ENCODE measurements at places on chromosomes 2 and 18.

DNA sequence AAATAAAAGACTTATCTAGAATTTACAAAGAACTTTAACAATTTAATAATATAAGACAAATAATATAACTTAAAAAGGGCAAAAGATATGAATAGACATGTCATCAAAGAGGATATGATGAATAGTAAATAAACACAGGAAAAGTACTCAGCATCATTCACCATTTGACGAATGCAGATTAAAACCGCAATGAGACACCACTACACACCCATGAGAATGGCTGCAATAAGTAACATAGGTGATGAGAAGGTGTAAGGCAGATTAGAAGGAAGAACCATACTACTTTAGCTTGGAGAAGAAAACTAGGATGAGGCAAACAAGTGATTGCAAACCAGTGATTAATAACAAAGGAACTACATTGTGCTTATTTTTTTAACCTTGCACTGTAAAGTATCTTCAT lies 152.0 kb downstream of the CYRIA start:
- no peak for DNase-seq

- DNase-seq, result no peak
These were observed 176.1 kb upstream of the ZFP36L2 start for GRCh38 chr2:43402452-43402937.

DNA sequence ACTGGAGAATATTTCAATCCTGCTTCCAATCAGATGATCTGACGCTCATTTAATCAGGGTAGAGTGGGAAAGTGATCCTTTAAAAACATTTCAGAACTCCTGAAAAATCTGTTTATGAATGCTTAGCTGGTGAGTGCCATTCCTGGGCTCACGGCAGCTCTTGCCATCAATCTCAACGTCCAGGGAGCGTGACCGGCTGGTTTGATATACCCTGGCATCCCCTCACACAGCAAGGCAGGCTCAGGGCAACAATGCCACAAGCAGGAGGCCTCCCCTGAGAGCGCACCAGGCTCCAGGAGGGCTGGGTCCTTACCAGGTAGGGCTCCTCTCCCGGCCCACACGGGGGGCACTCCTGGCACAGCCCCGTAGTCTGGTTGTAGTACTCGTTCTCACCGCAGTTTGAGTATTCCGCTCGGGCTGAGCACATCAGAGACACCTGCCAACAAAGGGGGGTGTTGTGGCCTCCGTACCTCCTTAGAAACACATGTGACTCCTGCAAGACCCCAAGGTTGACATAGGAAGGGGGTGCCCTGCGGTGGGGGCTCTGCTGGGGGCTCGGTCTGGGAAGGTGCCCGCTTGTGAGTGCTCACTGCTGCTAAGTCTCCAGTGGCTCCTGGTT lies 59.1 kb downstream of the EDAR start:
- no peak for DNase-seq

- DNase-seq, result no peak
These were observed 430.0 kb downstream of the ZNF516 start for GRCh38 chr18:76064998-76065397.

DNA sequence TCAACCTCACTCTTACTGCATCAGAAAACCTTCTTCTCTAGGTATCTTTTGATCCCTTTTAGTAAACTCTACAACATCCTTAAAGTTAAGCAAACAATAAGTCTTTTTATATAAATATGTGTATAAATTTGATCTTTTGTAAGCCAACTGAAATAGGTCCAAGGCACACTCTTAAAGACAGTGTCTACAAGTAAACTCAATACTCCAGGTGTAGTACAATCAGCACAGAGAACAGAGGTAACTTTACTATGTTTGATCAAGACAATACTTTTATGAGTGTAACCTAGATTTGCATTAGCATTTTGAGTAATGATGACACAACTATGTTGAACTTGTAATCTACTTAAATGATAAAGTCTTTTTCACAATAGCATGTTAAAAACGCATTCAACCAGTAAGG lies 593.1 kb upstream of the CHAC2 start:
- DNase-seq, result no peak

DNA sequence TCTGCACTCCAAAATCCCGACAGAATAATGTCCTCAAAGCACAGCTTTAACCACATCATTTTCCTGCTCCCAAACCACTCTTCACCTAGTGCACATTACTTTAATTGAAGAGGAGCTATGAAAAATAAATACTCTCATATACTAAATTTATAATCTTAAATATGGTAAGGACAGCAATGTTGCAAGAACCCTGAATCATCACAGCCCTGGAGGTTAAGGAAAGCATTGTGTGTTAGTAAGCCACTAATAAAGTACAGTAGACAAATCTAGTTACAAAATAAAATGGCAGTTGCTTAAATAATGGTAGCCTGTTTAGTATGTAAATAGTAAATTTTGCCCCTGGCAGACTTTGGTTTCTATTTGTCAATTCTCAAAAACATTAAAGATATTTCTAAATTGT lies 27.0 kb upstream of the CCDC178 start:
- DNase-seq, result no peak

DNA sequence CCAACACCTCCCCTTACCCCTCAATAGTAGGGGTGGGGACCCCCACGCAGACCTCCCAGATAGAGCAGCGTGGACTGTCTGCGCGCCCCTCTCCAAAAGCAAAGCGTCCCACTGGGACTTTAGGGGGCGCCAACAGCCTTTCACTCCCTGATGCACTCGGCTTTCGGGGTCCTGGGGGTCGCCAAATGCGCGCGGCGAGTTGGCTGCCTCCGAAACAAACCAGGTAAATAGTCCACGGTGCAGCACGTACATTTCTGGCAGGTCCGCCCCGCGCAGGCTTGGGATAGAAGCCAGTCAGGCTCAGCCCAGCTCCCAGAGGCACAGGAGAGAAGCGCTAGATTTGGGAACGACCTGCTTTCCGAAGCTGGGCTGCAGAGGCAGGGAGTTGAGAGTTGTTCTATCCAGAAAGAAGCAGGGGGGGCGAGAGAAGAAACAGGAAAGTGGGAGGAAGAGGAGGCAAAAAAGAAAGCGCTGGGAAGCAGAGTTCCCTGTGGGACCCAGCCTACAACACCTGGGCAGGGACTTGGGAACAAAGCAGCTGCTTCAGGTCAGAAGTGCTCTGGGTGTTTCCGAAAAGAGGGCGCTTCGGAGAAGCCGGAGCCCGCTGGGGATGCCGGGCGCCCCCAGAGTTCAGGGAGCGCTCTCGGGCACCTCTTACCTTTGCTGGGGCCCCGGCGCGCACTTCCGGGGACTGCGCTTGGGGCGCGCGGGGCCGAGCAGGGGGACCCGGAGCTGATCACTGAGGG lies 544 bp downstream of the EVA1A start:
- DNase-seq, result no peak

DNA sequence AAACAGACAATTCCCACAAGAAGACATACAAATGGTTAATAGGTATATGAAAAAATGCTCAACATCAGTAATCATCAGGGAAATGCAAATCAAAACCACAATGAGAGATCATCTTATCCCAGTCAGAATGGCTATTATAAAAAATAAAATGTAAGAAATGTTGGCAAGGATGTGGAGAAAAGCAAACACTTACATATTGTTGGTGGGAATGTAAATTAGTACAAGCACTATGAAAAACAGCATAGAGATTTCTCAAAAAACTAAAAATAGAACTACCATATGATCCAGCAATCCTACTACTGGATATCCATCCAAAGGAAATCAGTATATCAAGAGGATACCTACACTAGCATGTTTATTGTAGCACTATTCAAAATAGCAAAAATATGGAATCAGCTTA lies 186.6 kb downstream of the NOL4 start:
- DNase-seq, result peak; percentile 9

DNA sequence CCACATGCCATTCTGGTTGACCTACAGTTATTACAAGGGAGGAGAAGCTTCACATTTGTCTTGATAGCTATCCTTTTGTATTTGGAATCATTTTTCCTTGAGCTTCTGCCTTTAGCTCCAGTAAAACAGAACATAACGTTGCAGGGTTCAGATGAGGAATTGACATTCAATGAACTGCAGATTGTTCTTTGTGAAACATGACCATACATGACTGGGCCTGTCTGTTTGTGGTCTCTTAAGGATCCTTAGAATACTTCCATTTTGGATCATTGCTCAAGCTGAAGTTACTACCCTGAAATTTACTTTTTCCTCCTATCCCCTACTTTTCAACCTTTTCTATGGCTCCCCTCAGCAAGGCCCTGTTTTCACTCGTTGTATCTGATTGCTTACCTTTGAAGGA lies 1281.7 kb upstream of the CELF4 start:
- no peak for DNase-seq

Measured in fibroblast of skin of scalp (primary cell).